ENCODE measurements at places on chromosomes 1 and 21. TPM values are rescaled to one million over a fixed set of nuclear protein-coding genes. Genes with fewer than 3 reads are reported as not detected.

The NGF gene
- total RNA-seq = 14.7 TPM

The CCDC28B gene
- 3.3 TPM for total RNA-seq

The ARL8A gene
- 45.9 TPM for total RNA-seq

The GPR37L1 gene
- total RNA-seq = not detected

DNA sequence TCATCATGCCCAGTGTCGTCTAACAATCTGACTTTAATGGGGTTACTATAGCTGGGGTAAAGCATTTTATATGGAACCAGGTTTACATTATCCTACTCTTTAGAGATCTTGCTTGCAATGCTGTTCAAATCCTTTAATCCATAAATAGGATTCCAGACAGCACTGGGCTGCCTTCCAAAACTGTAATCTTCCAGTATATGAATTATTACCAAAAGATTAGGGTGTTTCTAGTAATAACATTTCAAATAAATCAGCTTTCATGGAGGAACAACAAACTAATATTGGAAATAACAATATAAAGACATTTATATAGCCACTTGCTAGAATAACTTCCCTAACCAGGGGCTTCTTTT is 88.6 kb upstream of the PLXNA2 start:
- no peak for DNase-seq

DNA sequence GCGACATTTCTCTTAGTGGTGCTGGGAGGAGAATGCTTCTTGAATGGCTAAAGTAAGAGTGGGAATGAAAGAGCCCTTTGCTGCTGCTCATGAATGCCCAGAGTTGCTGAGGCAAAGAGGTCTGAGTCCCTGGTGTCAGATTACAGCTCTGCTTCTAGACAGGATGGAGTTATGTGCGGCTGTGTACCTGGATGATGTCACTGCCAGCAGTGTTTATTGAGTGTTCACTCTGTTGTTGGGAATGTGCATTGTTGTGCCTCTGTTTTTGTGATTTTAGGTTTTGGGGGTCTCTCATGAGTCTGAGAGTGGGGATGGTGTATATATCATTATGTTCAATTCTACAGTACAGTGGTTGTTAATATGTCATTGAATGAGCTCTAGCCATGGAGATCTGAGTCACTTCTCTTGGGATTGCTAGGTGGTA is 2.7 kb downstream of the CDC14A start:
- DNase-seq = no peak

- DNase-seq = no peak
Measured at GRCh38 chr1:207873055-207873890, 37.7 kb downstream of the CD34 start.
